Kidney capillary endothelial cell (primary cell): ENCODE measurements at places on chromosomes 5 and 9.

DNA sequence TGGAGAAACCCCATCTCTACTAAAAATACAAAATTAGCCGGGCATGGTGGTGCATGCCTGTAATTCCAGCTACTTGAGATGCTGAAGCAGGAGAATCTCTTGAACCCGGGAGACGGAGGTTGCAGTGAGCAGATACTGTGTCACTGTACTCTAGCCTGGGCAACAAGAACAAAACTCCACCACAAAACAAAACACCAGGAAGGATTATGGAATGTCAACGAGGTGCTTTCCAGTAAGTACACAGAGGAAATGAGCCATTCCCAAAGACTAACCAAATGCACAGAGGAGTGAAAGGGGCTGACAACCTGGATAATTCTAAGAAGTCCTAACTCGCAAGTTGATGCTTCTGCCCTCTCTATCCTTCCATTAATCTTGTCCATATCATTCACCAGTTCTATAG lies 126.1 kb upstream of the RETREG1 start:
- DNase-seq: peak; percentile 42

GRCh38 chr9:30522486-30522885 lies 1862.0 kb upstream of the ACO1 start:
- DNase-seq: no peak

DNA sequence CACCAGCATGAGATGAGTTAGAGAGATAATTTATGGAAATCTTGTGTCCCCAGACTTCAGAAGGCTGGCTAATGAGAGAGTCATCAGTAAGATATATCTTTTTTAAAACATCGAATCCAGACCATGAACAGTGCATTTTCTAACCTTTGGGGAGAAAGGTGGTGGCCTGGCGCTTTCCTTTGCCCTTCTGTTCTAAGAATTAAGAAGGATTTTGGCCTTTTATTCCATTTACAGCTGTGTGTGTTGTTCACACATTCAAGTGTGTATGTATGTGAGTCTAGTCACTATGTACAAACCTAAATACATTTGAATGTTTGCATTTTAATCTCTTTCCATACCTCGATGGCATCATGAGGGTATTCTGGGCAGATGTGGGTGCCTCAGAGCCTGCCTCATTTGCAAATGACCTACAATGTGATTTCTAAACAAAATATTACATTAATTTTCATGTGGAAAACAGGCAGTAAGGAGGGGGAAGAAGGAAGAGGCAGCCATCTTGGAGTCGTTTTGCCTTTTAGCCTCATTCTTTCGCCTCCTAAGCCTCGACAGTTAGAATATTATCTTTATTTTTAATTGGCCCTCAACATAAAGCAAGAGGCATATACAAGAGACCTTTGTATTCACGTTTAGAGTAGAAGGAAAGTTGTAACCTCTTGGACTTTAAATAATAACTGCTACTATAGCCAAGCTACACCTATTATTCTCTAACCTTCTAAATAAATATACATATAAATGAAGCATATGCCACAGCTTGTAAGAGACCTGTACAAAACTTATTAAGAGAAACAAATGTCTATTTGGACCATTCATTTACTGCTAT lies 125.3 kb upstream of the TMEM161B start:
- no peak for DNase-seq

DNA sequence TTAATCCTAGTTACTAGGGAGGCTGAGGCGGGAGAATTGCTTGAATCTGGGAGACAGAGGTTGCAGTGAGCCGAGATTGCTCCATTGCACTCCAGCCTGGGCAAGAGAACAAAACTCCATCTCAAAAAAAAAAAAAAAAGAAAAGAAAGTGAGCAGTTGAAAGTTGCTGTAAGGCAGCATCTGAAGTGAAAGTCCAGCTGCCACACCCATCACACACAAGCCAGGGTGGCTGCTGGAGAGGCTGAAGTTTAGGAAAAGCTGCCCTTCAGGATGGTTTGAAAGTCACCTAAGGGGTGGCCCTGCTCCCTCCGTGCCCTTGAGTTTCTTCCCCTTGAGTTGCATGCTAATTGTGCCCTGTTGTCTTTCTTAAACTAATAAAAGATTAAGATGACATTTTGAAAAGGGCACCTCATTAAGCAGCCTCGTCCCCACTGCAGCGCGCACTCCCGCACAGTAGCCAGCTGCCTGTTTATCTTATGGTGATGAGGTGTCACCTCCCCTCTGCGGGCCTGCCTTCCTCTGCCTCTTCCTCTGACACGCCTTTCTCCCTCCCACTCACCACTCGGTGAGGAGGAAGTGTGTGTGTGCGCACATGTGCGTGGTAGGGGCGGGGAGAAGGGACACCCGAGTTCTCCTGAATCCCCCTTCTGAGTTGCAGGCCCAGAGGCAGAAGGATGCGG lies 104.2 kb upstream of the PANK3 start:
- no peak for DNase-seq

- DNase-seq: no peak
These were observed 134.1 kb downstream of the ROR2 start for GRCh38 chr9:91815896-91816295.

- peak; percentile 11 for DNase-seq
These were observed 30.2 kb upstream of the CCNG1 start for GRCh38 chr5:163407034-163407655.

DNA sequence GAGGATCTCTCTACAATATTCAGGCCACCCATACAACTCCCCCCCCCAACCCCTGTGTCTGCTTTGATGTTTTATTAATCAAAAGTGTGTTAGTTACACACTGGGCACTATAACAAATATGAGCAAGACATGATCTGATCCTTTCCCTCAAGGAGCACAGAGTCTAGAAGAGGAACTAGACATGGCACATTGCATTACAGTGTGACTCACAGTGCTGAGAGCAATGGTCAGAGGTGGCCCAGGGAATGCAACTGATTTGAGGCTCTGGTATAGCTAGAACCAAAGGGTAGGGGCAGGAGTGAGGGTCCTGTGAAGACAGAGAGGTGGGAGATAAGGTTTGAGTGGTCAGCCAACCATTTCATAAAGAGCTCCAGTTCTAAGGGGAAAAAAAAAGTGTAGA lies 539.2 kb downstream of the ACTL7B start:
- DNase-seq: no peak

DNA sequence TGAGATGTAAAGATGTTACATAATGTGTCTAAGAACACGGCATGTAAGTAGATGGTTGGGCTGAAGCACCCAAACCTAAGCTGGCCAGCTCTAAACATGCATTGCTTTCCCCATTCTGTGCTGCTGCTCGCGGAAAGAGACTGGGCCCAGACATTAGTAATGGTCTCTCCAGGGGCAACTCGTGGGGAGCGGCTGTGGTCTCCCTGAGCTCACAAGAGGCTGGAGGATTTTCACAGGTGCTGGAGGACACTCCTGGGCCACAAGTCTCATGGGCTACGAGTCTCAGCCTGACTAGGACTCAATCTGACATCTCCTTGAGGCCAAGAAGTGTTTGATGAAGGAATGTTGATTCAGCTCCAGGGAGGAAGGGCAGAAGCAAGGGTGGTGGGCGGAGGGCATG lies 92.7 kb upstream of the PTCH1 start:
- DNase-seq: no peak

DNA sequence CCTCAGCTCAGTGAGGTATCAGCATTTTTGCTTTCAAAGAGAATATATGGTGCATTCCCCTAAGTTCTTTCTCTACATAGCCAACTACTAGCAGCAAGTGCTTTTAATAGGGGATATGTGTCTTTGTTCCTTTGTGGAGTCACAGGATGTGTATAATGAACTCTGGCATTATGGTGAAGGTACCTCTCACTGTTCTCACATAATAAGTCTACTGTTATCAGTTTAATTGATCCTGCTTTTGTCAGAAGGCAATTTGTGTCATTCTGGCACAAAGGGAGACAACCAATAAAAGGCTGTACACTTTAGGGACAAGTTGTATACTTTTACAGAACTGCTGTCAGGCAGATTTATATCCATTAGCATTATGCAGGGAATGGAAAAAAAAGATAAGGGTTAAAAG lies 531.4 kb upstream of the RIOK2 start:
- DNase-seq: no peak

DNA sequence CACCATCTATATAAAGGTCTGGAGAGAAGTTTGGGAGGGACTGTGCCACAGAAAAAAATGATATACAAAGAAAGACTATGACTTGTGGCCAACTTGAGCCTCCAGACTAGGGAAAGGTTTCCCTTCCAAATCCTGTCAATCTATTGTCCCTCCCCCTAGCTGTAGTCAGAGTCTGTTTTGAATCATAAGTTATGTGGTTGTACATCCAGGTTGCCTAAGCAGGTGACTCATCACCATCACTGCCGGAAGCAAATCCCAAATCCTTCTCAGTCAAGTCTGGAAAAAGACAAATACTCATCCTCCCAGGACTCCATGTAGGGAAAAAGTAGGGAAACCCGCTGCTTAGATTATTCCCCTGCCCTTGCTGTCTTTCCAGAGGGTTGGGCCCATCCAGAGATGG lies 235.7 kb downstream of the CDK5RAP2 start:
- DNase-seq: peak; percentile 1

DNA sequence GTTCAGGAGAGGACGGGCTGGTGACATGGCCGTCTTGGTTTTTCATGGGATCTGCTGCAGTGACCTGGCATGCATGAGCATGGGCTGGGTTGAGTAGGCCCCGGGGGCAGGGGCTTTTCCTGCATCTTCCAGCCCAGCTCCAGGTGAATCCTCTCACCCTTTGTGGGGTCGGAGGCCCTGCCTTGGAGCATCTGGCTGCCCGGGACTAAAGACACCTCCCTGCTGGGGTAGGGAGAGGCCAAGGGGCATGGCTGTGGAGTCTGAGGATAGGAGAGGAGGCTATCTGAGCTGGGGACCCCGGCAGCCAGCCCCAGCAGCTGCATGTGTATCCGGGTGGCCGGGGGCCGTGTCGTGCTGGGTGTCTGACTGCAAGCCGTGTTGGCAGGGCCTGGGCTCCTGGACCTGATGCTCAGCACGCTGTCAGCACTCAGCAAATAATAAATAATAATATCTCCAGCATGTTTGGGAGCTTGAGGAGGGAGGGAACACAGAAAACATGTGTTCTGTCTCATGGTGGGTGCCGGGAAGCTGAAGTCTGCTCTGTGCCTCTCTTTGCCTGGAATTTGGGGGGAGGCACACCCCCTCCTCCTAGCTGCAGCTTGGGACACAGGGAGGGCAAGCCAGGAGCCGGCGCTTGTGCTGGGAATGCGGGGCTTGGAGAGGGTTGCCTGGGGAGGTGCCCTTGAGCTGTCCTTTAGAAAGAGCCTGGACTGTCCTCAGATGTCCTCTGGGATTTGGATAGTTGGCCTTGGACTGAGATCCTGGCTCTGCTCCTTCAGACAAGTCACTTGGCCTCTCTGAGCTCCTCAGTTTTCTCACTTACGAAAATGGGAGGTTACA lies 28.4 kb upstream of the PITX1 start:
- DNase-seq: no peak

- no peak for DNase-seq
These were observed 14.2 kb upstream of the SUB1 start for GRCh38 chr5:32571128-32571527.
